Activated naive CD8-positive, alpha-beta T cell treated with anti-CD3 and anti-CD28 coated beads, Interleukin-2, amount 10 ng/mL, durations not matched to agents 7 days and 5 days (primary cell): ENCODE measurements at places on chromosomes 6 and 20. TPM values are rescaled to one million over a fixed set of nuclear protein-coding genes. Genes with fewer than 3 reads are reported as not detected.
A peak's percentile ranks its signal among the peaks of the same experiment; 100 is the strongest.

DNA sequence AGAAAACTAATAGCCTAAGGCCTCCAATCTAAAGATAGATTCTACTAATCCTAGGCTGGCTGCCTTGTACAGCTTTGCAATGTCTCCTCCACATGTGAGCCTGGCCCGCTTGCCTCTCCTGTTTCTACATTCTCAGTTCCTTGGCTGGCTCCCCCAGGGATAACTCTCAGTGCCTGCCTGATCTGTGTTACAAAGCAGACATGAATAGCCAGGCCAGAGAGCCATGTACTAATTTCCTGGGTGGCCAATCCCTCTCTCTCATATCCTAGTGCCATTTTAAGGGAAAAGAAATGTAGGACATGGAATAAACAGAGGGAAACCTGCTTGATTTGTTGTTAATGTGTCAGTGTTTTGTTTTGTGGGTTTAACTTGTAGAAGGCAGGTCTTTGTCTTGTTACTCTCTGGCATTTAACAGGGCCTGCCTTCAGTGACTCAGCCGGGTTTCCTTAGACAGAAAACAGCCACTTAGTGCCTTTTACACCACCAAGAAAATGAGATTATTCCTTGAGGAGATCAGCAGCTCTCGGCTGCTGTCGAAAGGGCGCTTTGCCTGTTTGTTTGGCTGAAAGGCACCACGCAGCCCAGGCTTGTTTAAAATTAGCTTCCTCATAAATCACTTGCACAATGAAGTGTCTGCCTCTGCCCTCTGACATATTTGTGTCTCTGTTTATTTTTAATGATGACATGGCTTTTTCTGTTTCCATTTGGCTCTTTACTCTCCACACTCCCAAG is 702.7 kb downstream of the MAFB start:
- H3K4me1 ChIP-seq: no peaks in the 10 kb centered on the region
- H3K27ac ChIP-seq: no peak overlapping the region
- no peak overlapping the region for H3K4me3 ChIP-seq
- H3K27me3 ChIP-seq: no peaks in the 10 kb centered on the region
- no peaks in the 10 kb centered on the region for H3K36me3 ChIP-seq

DNA sequence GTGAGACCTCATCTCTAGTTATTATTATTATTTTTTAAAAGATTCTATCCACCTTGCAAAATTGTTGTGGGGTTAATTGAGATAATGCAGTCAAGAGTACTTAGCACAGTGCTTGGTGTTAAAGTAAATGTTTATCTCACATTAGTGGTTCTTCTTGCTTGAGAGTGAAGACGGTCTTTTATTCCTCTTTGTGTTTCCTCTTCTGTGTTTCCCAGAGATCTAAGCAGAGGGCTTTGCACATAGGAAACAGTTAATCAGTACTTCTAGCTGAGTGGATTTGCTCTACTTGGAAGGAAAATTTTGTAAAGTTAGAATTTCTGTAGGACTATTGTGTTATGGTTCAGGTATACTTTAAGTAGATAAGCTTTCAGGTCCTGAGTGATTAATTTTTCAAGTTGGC is 3.5 kb downstream of the ARMC2 start:
- H3K4me3 ChIP-seq: no peak overlapping the region
- no peaks in the 10 kb centered on the region for H3K27me3 ChIP-seq
- no peak for DNase-seq
- peaks cover 31% of the 10 kb centered on the region for H3K36me3 ChIP-seq

DNA sequence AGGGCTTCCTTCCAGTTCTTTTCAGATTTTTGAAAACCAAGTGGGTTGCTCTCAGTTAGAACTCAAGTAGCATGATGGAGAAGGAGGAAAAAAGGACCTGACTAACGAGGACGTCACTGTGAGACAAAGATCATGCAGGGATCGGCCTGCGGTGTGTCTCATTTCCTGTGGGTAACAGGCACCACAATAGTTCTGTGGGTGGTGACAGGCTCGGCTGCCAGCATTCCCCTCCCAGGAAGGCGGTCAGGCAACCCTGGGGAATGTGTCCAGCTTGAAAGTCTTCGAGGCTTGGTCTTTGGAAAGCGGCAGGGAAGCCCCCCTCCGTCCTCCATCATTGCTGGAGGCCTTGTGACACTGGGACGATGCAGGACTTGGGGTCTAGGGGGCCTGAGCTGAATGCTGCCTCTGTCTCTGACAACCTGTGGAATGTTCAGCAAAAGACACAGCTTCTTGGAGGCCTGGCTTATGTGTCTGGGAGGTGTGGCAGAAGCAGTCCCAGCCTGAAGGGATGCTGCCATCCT is 121.0 kb downstream of the BCAS1 start:
- peaks cover 10% of the 10 kb centered on the region for H3K36me3 ChIP-seq
- H3K4me1 ChIP-seq: peaks cover 26% of the 10 kb centered on the region
- H3K27me3 ChIP-seq: no peaks in the 10 kb centered on the region
- peak overlapping the region; percentile 92 for H3K27ac ChIP-seq

DNA sequence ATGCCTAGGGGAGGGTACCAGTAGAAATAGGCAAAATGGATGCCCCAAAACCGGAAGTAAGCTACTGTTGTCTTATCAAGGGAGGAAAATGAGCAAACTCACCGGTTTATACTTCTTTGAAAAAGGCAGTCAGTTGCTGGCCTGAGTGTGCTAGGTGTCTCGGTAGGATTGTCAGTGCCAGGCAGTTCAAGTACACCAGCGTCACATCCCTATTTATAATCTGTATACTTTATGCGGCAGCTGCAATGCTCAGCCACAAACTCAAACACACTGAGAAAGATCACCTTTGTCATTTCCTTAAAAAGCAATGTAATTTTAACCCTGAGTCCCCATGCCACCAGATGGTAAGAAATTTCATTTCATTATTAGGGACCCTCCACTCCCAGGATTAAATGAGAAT is 196.2 kb downstream of the EYA2 start:
- H3K4me1 ChIP-seq: no peaks in the 10 kb centered on the region
- DNase-seq: no peak
- H3K27ac ChIP-seq: no peak overlapping the region
- no peaks in the 10 kb centered on the region for H3K36me3 ChIP-seq
- no peak overlapping the region for H3K4me3 ChIP-seq

GRCh38 chr20:32963176-32963575 is 41.1 kb downstream of the SUN5 start:
- H3K27me3 ChIP-seq: no peaks in the 10 kb centered on the region
- DNase-seq: no peak
- H3K27ac ChIP-seq: peak overlapping the region; percentile 41
- peaks cover 53% of the 10 kb centered on the region for H3K4me1 ChIP-seq
- H3K36me3 ChIP-seq: peaks cover 5% of the 10 kb centered on the region

- H3K4me3 ChIP-seq: no peak overlapping the region
- H3K4me1 ChIP-seq: no peaks in the 10 kb centered on the region
- no peak overlapping the region for H3K27ac ChIP-seq
- no peaks in the 10 kb centered on the region for H3K36me3 ChIP-seq
- no peaks in the 10 kb centered on the region for H3K27me3 ChIP-seq
Measured at GRCh38 chr20:37939701-37940560, 37.0 kb downstream of the VSTM2L start.

Gene LAMA2
- total RNA-seq: not detected
